Activated gamma-delta T cell treated with Interleukin-2 at 50 U/mL for 16 hours (primary cell): ENCODE measurements at places on chromosomes 6 and 20.
A peak's percentile ranks its signal among the peaks of the same experiment; 100 is the strongest.

- peak; percentile 85 for DNase-seq
Observed at GRCh38 chr20:57392512-57393271, 1.5 kb downstream of the RBM38 start.

DNA sequence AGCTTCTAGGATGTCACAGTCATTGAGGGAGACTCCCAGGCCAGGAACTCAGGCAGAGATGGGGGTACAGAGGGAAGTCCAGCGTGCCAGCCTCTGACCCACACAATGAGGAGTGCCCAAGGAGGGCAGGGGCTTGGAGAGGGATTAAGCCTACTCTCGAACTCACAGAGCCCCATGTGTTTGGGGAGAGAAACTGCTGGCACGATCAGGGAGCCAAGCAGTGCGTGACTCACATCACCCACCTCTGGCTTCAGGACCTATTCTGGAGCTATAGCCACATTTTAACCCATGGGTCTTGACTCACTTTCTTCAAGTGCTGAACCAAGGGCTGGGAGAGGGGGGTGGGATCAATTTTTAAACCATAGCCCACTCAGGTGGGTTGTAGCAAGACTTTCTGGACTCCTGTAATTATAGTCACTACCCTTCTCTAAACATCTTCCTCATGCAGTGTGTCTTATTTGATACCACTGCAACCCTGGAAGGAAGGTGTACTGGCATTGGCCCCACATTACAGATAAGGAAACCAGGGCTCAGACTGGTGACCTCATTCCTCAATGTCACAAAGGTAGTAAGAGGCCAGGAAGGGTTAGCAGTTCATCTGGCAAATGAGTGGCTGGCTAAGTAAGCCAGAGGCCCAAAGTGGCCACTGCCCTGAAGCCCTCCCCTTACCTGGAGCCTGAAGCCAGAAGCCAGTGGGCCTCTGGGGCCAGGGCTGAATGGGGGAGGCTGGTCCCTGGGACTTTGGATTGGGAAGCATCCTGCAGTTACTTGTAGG lies 12.0 kb downstream of the FOXP4 start:
- no peak for DNase-seq

- no peak for DNase-seq
Observed at GRCh38 chr6:88992741-88993552, 29.5 kb upstream of the RNGTT start.

DNA sequence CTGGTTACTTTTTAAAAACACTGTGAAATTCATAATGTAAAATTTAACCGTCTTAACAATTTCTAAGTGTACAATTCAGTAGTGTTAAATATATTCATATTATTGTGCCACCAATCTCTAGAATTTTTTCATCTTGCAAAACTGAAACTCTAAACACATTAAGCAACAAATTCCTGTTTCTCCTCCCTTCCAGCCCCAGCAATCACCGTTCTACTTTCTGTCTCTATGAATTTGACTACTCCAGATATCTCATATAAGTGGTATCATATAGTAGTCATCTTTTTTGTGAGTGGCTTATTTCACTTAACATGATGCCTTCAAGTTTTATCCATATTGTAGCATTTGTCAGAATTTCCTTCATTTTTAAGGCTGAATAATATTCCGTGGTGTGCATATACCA lies 44.7 kb downstream of the RSPH3 start:
- no peak for DNase-seq

GRCh38 chr6:129795261-129795660 lies 65.9 kb downstream of the TMEM244 start:
- DNase-seq: no peak

GRCh38 chr20:52975029-52975732 lies 3.0 kb downstream of the TSHZ2 start:
- no peak for DNase-seq

GRCh38 chr6:72102561-72102960 lies 216.2 kb downstream of the RIMS1 start:
- DNase-seq: no peak

DNA sequence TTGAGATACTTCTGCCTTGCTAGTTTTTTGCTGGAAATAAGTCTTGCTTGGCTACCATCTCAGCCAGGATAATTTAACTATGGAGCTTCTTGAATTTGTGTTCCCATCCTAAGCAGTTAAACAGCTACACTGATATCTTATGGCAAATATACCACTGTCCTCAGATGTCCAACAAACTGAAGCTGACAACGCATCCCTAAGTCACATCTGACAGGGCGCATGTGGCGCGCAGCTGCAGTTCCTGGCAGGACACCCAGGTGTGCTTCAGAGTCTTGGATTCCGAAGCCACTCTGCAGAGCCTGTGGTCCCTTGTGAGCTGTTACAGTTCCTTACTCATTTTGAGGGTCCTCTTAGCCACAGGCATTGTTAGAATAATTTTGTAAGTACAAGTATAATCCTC lies 127.9 kb downstream of the WDR27 start:
- no peak for DNase-seq
